H1 (cell line): ENCODE measurements at places on chromosomes 12 and 14.

GRCh38 chr12:8491646-8492530 lies 21.4 kb upstream of the CLEC4D start:
- DNase-seq = no peak

- no peak for DNase-seq
Observed at GRCh38 chr12:84756961-84757360, 155.6 kb downstream of the SLC6A15 start.

GRCh38 chr14:102319351-102320032 lies at the start of gene ZNF839:
ZNF839 (plus strand) TSS chr14:102319746; CDS start chr14:102319766, 20 bp downstream.
- DNase-seq = peak; percentile 66

DNA sequence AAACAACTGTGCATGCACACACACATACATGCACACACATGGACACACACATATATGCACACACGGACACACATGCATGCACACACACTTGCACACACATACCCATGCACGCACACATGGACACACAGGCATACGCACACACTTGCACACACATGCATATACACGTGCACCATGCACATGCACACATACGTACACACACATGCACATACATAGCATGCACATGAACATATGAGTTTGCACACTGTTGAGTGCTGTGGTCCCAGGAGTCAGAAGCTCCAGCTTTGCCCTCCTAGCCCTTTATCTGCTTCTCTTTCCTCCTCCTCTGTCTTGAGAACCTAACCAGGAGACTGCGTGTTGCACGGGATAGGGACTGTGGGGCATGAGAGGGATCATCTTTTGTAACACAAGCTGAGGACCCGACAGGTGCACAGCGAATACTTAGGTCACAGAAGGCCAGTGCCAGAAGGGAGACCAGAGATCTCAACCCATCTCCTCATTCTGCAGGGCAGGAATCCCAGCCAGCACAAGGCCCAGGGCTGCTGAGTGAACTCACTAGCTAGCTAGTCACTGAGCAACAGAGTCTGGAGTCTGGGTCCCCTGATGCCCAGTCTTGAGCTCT lies 3.5 kb upstream of the LRTM2 start:
- no peak for DNase-seq

DNA sequence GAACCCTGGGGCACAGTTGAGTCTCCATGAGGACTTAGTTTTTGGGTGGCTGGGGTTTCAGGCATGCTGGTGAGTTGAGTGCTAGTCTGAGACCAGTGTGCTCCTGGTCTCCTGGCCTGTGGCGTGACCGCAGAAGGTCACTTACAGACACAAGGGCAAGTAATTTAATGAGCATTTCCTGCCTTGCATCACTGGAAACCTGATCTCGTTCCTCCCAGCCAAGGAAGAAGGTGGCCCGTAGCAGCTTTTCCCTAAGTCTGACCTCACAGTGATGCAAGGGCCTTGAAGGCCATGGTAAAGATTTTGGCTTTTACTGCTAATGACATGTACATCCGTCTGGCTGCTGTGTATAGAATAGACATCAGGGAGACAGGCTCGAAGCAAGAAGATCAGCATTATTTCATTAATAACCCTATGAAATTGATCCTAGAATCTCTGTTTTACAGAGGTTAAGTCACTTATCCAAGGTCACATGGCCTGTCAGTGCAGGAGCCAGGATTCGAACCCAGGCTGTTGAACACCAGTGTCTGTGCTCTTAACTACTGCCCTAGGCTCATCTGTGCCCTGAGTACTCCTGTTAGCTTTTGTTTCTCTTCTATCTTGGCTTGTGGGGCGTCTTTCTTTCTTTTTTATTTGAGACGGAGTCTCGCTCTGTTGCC lies 4.6 kb downstream of the TMEM120B start:
- DNase-seq = no peak

- no peak for DNase-seq
Observed at GRCh38 chr14:70707138-70708038, 65.7 kb downstream of the TTC9 start.

GRCh38 chr14:90782892-90783291 lies 33.3 kb downstream of the TTC7B start:
- DNase-seq = no peak

- DNase-seq = no peak
Observed at GRCh38 chr12:46487567-46488131, 115.1 kb upstream of the SLC38A2 start.

- no peak for DNase-seq
Observed at GRCh38 chr14:76720382-76720813, 40.9 kb upstream of the VASH1 start.

DNA sequence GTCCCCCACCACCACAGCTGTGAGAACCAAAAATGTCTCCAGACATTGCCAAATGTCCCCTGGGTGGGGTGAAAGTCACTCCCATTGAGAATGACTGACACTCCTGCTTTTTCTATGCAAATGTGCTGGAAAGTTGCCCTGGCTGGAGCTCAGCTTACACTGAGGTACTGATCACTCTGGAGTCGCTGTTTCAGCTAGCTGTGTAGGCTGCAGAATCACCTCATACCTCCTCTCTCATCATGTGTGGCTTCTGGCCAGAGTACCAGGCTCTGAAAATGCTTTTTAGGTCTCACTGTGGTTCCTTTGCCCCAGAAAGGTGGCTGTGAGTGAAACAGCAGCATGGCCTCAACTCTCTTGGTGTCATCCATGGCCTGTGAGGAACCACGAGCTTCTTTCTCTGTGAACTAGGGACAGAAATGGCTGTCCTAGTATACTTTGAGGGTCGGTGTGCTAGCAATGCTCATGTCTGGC lies 414.4 kb downstream of the DPF3 start:
- no peak for DNase-seq
